HCT116 (cell line): ENCODE measurements at places on chromosomes 3 and 15.

DNA sequence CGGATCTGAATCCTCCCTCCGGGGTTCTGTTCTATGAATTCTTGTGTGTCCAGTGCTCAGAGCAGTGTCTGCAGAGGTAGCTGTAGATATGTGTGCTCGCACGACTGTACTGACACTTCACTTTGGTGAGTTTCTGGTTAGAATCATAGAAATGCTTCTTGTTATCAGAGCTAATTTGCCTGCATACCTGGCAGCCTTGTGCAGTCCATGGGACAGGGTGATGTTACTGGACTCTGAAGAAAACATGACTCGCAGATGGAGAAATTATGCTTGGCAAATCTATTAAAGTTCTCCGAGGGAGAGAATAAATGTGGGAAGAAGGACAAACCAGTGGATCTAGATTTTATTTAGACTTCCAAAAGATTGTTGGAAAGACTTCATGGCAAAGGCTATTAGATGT, 12.2 kb downstream of the CGNL1 start:
- H3K27ac ChIP-seq = no peak overlapping the region
- H3K4me3 ChIP-seq = no peak overlapping the region
- no peaks in the 10 kb centered on the region for H3K4me1 ChIP-seq
- no peaks in the 10 kb centered on the region for H3K27me3 ChIP-seq

- no peak overlapping the region for H3K27ac ChIP-seq
- H3K4me1 ChIP-seq = no peaks in the 10 kb centered on the region
- H3K27me3 ChIP-seq = no peaks in the 10 kb centered on the region
- no peaks in the 10 kb centered on the region for H3K36me3 ChIP-seq
These were observed 75.0 kb downstream of the TTBK2 start for GRCh38 chr15:42845581-42845980.

DNA sequence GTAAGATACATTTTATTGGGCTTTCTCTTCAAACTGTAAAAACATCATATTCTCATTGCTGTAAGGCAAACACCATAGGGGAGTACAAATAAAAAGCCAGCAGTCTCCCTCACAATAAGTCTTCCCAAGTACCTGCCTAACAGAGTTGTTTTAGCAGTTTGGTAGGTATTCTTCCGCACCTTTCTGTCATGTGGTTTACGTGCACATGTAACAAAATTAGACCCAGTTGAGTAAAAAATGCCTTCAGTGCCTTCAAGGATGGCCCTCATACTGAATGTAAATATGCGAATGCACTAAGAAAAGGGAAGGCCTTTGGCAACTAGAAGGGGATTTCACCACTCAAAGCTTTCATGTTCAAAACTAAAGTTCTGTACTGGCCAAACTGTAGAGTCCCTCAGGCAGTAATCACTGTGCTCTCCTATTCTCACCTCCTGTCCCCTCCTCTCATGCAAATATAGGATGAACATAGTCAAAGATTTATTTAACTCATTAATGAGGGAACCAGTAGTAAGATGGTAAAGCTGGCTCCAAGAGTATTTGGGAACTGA, 26.4 kb downstream of the USP3 start:
- no peak for DNase-seq
- no peaks in the 10 kb centered on the region for H3K27me3 ChIP-seq
- H3K36me3 ChIP-seq = no peaks in the 10 kb centered on the region

DNA sequence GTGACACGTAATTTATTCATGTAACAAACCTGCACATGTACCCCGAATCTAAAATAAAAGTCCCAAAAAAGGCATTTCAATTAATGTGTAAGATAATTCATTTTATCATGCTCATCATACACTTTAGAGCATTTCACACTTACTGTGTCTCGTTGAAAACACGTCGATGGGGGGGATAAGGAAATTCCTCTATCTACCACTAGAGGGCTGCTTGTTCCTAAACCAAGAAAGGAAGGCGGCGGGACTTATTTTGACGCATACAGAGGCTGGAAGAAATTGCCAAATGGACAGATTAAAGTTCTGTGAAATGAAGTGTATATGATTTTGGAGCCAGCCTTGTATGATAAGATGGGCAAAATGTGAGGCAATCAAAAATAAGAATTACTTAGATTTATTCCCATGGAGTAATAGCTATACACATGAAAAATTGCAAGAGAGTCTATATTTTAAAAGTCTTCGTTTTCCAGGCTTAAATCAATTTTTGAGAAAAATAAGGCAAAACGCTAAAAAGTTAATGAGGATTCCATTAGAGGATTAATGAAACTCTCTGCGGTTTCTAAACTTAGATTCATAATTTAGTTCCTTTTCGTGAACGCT, 346.8 kb downstream of the CNTN3 start:
- H3K27me3 ChIP-seq = no peaks in the 10 kb centered on the region
- no peaks in the 10 kb centered on the region for H3K36me3 ChIP-seq
- no peak overlapping the region for H3K27ac ChIP-seq
- DNase-seq = no peak

DNA sequence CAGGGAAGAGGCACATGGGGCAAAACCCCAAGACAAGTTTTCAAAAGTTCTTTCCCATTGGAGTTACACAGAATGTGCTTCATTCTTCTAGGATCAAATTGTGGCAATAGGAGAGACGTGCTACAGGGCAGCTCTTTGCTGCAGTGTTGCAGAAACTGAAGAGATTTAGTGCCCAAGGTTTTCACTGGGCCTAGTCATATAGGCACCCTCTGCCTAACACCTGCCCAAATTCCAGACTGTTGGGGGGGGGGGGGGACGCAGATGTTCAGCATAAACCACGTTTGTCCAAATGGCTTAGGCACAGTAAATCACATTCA, 346.8 kb upstream of the ZNF717 start:
- no peak overlapping the region for H3K4me3 ChIP-seq
- H3K4me1 ChIP-seq = no peaks in the 10 kb centered on the region
- no peaks in the 10 kb centered on the region for H3K27me3 ChIP-seq
- H3K36me3 ChIP-seq = no peaks in the 10 kb centered on the region

GRCh38 chr3:179133575-179133974, 14.6 kb upstream of the PIK3CA start:
- DNase-seq = no peak
- no peak overlapping the region for H3K4me3 ChIP-seq
- no peaks in the 10 kb centered on the region for H3K4me1 ChIP-seq
- H3K27ac ChIP-seq = no peak overlapping the region
- no peaks in the 10 kb centered on the region for H3K27me3 ChIP-seq

DNA sequence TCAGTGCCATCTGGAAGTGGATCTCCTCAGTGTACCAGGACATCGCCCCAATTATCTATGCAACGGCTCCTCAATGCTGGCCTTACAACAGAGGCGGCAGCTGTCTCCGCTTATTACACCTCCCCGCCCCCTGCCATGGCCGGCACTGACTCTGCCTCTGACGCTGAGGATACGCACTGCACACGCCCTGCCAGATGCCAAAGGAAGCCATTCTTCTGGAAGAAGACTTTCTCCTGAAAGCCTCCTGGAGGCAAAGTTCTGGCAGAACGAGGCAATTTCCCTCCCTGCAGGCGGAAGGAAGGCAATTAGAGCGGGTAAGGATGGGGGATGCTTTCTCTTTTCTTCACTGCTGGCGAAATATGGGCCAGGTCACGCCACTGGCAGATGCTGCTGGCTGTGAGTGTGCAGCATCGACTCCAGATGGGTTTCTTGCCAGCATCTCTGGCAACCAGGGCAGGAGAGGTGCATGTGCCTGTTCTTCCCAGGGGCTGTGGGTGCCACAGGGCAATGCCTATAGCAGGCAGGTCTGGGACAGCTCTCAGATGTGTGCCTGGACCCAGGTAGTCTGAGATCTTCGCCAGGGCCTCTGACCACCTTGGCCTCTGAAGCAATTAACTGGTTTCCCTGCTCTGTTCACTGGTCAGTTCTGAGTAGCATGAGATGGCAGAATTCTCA, 62.2 kb upstream of the MRPS22 start:
- H3K4me1 ChIP-seq = peaks cover 27% of the 10 kb centered on the region; the same call in 1 of the 2 replicates
- no peaks in the 10 kb centered on the region for H3K27me3 ChIP-seq
- H3K36me3 ChIP-seq = no peaks in the 10 kb centered on the region
